Stimulated activated naive CD8-positive, alpha-beta T cell treated with anti-CD3 and anti-CD28 coated beads, Interleukin-15, amount 100 ng/mL, for 72 hours (primary cell): ENCODE measurements at places on chromosomes 16 and 17.

- DNase-seq, result no peak
These were observed 6.2 kb downstream of the GGA2 start for GRCh38 chr16:23504076-23504452.

- peak; percentile 91 for DNase-seq
These were observed at the start of gene FOXJ1 for GRCh38 chr17:76141212-76142038. FOXJ1 (minus strand) TSS chr17:76141245; CDS start chr17:76140395, 850 bp downstream.

- DNase-seq, result no peak
These were observed 49.3 kb upstream of the WSB1 start for GRCh38 chr17:27244491-27245223.

DNA sequence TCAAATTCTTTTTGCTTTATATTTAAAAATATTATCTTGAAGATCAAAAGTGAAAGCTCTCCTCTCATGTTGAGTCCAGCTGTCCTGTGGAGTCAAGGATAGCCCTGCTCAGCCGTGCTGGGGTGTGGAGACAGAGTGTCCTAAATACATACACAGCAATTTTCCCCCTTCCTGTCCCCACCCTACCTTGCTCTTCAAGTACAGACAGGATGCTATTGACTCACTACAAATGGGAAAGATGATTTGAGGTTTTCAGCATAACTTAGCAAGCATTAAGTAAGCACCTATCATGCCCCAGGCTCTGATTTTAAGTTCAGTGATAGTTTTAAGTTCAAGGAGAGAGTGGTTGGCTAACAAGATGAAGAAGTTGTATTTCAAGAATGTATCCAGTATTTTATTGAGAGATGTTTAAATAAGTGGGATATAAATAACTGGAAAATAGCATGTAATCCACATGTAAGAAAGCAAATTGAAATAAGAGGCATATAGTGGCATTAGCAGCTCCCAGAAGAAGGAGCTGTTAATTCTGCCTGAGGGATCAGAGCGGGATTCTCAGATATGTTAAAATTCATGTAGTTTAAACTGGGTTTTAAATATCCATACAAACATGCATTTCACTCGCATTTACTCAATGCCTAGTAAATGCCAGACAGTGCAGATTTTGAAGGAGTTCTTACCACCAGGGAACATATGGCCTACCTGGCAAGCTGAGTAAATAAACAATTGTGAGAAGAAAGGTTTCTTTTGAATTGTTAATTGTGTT lies 183.5 kb upstream of the ANKFN1 start:
- DNase-seq, result no peak

GRCh38 chr16:67393111-67393787 lies at the start of gene TPPP3:
TPPP3 (minus strand) TSS chr16:67393498; CDS start chr16:67391111, 2,387 bp downstream.
- DNase-seq, result no peak

- no peak for DNase-seq
These were observed 26.3 kb downstream of the MRTFB start for GRCh38 chr16:14097182-14097959.

- no peak for DNase-seq
These were observed 821 bp upstream of the GFAP start for GRCh38 chr17:44915862-44916780.

- DNase-seq, result no peak
These were observed 6.8 kb downstream of the KRT37 start for GRCh38 chr17:41417576-41418015.

DNA sequence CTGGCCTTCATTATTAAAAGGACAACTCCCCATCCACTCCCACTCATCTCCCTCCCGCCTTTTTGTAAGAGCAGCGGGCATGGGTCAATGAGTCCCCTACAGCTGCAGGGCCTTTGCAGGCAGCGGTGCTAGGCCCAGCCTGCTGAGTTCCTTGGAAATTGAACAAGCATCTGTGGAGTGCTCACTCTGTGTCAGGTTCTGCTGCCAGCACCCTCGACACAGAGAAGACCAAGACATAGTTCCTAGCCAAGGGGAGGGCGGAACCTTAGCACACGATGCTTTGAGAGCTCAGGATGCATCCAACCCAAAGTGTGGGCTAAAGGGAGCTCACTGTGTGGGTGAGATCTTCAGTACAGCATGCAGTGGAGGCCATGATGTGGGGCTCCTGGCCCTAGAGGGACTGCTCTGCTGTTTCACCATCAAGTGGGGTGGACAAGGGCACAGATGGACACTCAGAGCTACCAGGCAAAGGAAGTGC lies 27.6 kb downstream of the RMI2 start:
- DNase-seq, result no peak

DNA sequence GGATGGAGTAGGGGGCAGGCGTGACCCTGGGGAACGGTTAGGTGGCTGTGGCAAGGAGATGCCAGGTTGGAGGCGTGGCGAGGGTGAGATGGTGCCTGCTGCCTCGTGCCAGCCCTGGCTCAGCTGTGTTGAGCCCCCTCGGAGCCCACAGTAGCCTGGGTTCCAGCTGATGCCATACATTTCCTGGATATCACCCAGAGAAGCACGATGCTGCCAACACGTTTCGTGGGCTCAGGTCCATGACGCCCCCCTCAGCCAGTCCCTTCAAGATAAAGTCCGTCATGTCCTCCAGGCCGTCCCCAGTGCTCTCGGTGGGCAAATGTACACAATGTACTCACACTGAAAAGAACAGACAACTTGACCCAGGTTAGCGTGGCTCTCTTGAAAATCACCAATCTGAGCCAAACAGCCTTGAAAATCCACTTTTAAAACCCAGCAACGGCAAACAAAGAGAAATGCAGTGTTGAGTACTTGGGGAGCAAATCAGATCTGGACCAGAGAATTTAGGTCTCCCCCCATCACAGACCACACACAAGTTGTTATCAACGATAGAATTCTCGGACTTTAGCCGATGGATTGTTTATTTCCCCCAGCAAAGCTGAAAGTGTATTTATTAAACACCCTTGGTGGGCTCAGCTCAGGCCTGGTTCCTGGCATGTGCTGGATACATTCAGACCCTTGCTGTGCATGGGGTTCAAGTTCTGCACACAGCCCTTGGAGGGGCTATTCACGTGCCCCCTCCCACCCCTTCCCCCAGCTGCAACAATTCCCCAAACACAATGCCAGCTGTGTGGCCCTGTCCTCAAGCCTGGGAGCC lies 102.8 kb upstream of the PLCG2 start:
- no peak for DNase-seq

GRCh38 chr16:84672276-84673202 lies 24.2 kb downstream of the KLHL36 start:
- peak; percentile 70 for DNase-seq

- no peak for DNase-seq
These were observed 50.8 kb upstream of the PVALEF start for GRCh38 chr17:81114351-81115093.

GRCh38 chr16:88454523-88454947 lies 1.5 kb downstream of the ZFPM1 start:
- peak; percentile 72 for DNase-seq

- DNase-seq, result no peak
These were observed 232.1 kb downstream of the MRTFB start for GRCh38 chr16:14303182-14303618.

GRCh38 chr17:40035162-40035559 lies 19.0 kb downstream of the MED24 start:
- no peak for DNase-seq

GRCh38 chr17:77366206-77366557 lies 225.4 kb downstream of the SEC14L1 start:
- no peak for DNase-seq

DNA sequence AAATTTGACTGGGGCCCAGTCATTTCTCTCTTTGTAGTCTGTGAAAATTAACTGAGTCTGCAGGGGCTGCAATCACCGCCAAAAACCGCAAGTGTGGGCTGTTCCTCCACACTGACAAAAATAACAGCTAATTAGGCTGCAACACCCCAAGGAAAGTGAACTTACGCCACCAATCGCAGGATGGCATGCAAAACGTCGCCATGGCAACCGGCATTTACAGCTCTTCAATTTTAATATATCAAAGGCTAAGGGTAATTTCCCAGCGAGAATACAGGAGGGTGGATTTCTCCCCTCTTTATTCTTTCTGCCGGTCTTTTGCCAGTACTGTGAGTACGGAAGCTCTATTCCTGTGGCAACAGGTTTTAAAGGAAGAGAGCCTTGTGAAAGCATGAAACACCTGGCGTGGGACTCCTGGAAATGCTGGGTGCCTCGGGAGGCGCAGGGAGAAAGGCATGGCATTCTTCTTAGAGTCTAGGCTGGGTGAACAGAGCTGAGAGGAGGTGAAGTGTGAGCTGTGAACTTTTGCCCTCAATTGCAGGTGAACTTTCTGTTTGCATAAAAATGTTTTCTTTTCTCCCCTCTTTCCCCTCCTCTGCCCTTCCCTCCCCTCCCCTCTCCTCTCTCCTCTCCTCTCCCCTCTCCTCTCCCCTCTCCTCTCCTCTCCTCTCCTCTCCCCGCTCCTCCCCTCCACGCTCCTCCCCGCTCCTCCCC lies 399.7 kb downstream of the XYLT1 start:
- peak; percentile 85 for DNase-seq

DNA sequence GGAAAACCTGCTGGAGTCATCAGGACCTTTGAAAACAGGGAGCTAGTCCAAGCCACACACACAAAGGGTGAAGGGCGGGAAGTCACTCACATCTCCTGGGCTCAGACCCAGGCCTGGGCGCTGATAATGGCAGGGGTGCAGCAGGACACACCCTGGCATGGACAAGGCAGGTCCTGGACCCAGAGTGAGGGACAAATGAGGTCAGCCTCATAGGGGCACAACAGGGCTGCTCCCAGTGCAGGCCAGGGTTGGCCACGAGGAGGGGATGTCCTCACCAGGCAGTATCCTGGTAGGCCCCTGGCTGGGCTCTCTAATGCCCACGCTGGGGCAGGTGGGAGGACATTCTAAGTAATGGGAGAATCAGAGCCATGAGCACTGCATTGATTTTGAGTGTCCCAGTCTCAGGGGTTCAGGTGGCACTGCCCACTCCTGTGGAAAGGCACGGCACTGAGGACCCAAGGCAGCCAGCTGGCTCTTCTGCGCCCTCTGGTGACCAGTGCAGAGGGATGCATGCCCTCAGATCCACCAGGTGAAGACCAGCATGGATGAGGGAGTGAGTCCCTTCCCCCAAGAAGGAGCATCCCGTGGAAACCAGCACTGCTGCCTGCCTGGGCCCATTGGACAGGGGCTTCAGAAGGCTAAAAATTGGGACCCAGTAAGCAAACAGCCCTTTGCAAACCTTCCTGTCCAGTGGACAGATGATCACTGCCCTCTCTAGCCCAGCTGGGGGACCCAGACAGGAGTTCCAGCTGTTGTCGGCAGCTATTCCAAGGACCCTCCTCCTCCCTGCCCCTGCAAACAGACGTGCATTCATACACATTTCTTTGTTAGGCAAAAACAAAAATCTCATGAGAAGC lies 23.4 kb upstream of the SREBF1 start:
- DNase-seq, result peak; percentile 70
